HS-27A (cell line): ENCODE measurements at places on chromosomes 5 and 9.

GRCh38 chr5:101796427-101796826 lies 499.7 kb downstream of the SLCO4C1 start:
- no peak for DNase-seq

- no peak for DNase-seq
Measured at GRCh38 chr5:76404223-76405211, 1.4 kb downstream of the IQGAP2 start.

- DNase-seq = no peak
Measured at GRCh38 chr5:33079548-33079947, 361.2 kb upstream of the TARS1 start.

GRCh38 chr5:88688156-88688983 lies 194.6 kb downstream of the MEF2C start:
- no peak for DNase-seq

DNA sequence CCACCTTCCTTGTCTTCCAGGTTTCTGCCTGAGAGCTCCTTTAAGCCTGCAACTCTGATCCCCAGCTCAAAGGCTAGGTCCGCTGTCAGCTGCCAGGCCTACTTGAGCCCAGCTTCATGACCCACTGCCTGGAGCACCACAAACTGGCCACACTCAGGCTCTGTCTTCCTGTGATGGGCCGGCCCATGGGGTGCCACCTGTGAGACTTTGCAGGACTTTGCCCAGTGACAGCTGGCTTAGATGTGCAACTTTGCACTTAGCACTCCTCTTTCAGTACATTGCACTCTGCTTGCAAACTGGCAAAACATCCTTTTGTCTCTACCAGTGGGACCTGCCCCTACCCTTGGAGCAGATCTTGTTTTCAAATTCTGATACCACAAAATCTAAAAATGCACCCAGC lies 311.5 kb upstream of the PDE4D start:
- DNase-seq = no peak

DNA sequence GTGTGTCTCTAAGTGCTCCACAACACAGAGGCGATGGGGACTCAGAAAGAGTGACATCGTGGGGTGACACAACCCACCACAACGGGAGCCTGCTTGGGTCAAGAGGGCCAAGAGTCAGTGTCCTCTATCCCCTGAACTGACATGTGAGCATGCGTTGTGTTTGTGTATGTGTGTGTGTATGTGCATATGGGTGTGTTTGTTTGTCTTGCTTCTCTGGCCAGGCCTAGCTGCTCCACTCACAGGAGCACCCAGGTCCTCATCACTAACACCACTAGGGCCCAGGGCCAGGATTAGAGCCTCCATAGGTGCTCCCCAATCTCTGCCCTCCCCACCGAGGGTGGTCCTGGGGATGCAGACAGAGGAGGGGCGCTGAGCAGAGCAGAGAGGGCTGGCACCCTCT lies 115.0 kb upstream of the CTSV start:
- no peak for DNase-seq

DNA sequence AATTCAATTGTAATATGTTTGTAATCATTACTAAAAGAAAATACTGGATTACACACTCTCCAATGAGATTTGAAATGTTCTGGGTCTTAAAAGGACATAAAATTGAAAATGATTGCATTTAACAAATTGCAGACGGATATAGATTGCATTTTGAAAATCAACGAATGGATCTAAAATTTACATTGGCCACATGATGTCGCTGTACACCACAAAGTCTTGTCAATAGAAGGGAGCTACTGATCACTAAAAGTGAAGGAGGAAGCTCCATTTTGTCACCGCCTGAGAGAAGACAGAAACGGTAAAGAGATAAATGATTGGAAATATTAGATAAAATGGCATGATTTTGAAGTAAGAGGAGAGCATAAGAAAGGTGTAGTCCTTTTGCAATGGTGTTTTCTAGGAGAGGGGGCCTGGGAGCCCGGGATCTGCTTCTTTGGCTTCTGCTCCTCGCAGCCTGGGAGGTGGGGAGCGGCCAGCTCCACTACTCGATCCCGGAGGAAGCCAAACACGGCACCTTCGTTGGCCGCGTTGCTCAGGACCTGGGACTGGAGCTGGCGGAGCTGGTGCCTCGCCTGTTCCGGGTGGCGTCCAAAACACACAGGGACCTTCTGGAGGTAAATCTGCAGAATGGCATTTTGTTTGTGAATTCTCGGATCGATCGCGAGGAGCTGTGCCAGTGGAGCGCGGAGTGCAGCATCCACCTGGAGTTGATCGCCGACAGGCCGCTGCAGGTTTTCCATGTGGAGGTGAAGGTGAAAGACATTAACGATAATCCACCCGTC lies at the start of gene PCDHA1:
Gene PCDHA1, plus strand, starts transcription at position 236 of the 782 bp plus-strand sequence.
- no peak for DNase-seq
